ENCODE measurements at places on chromosomes 2 and 18.

DNA sequence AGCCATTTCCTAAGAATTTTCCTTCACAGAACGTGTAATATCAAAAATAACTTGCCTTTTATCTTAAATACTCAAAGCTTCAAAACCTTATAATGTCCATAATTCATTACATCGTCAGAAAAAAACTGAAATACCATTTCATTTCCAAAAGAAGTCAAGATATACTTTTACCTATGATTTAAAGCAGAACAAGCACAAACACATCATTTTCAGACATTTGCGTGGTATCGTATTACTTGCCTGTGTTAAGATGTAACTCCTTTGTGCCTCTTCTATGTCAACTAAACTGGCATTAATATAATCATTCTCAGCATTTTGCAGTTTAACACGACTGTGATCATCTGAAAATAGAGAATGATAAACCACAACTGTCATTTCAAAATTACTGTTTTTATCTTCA, 47.5 kb downstream of the PTPN2 start:
- H3K36me3 ChIP-seq: peaks cover 15% of the 10 kb centered on the region
- DNase-seq: no peak
- H3K4me3 ChIP-seq: no peak overlapping the region
- H3K4me1 ChIP-seq: peaks cover 2% of the 10 kb centered on the region

DNA sequence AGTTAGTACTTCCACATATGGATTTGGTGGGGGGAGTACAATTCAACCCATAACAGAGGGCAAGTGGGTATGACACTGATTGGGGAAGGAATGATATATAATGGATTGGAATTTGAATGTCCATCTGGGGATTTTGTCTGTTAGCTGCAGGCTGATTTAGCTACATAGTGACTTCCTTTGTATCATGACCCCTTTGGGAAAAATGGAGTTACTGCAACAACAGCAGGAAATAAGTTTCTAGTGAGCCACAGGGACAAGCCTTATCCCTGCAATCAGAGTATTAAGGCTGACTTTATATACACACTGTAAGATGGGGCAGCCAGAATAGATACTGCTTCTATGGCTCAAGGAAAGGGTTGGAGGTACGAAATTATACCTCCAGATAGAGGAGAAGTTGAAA, 404.4 kb upstream of the MEIS1 start:
- H3K27ac ChIP-seq: no peak overlapping the region
- no peak for DNase-seq
- H3K4me1 ChIP-seq: peaks cover 4% of the 10 kb centered on the region
- H3K4me3 ChIP-seq: no peak overlapping the region
- no peaks in the 10 kb centered on the region for H3K36me3 ChIP-seq

DNA sequence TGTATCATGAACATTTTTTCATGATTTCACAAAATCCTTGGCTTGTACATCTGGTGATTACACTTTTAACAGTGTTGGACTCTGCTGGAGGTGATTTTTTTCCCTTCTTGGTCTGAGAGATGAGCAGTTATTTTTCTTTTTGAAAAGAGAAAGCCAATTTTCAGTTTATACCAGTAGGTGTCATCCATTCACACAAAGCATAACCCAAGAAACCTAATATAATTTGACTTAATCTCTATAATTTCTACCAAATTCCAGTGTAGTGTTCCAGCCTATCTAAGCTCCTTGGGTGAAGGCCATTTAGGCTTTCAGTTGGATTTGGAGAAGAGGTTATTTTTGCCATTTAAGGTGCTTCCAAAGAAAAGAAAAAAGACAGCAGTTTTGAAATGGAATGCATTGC, 7.7 kb upstream of the ICOS start:
- no peak overlapping the region for H3K4me3 ChIP-seq
- H3K36me3 ChIP-seq: no peaks in the 10 kb centered on the region
- H3K27ac ChIP-seq: no peak overlapping the region
- peak; percentile 31 for DNase-seq
- no peaks in the 10 kb centered on the region for H3K4me1 ChIP-seq

DNA sequence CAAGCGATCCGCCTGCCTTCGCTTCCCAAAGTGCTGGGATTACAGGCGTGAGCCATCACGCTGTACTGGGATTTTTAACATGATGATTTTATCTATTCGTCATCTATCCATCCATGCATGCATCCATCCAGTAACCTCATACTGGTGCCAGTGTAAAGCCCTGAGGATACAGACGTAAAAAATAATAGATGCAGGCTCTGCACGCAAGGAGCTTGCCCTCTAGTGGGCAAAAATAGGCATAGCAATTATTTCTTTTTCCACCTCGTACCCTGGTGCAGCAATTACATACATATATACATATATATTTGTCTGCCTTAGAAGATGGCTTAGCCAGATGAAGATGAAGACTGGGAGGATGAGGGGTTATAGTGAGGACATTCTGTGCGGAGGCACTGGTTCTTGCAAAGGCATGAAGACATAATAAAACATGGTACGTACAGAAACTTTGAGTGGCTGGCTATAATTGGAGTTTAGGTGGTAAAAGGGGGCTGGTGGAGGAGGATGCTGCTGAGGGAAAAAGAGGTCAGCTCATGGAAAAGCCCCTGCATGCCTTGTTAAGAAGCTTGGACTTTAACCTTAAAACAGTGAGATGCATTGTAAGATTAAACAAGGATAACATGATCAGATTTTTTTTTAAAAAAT, 19.6 kb upstream of the RPIA start:
- H3K4me1 ChIP-seq: no peaks in the 10 kb centered on the region
- H3K4me3 ChIP-seq: no peak overlapping the region
- DNase-seq: peak; percentile 48
